ENCODE measurements at places on chromosomes 7 and 10.

GRCh38 chr10:93821051-93821772 is 63.5 kb downstream of the LGI1 start:
- no peak for DNase-seq

GRCh38 chr7:136910771-136911170 is 42.3 kb downstream of the CHRM2 start:
- no peak for DNase-seq

DNA sequence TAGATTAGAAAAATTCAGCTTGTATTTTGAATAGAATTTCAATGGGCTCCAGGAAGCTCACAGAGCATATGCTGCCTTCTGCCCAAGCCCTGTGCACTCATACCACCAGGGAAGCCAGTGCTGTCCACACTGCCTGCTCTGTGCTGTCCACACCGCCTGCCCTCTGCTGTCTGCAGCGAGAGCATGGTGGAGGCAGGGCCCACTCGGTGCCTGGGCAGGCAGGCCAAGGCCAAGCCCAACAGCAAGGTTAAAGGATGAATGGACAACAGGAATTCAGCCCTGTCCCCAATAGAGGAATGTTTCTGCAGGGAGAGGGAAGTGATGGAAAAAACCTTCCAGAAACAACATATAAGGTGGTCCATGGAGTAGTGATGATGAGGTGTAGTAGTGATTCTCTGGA is 146.8 kb downstream of the GFRA1 start:
- DNase-seq, result no peak

DNA sequence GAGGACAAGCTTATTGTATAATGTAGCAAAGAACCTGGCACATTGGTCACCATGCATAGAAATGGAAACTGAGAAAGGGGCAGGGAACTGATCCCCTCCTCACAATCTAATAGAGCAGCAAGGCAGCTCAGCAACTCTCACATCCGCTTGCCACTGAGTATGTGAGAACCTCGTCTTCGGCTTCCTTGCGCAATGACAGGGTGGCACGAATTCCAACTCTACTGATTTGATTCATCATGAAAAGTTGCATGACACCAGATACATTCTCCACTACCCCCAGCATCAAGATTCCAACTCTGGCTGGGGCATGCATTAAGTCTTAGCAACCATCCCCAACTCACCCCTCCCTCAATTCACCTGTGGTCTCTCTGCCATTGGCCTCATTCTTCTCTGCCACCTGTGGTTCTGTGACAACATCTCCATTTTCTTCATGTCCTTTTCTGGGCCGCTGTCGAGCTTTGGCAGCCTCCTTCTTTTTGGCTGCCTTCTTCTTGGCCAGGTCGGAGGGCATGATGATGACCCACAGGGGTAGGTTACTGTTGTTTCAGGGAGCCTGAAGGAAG is 976 bp downstream of the ABCF2 start:
- DNase-seq, result no peak

GRCh38 chr10:14562218-14563075 is 212.2 kb downstream of the FAM107B start:
- DNase-seq, result no peak

DNA sequence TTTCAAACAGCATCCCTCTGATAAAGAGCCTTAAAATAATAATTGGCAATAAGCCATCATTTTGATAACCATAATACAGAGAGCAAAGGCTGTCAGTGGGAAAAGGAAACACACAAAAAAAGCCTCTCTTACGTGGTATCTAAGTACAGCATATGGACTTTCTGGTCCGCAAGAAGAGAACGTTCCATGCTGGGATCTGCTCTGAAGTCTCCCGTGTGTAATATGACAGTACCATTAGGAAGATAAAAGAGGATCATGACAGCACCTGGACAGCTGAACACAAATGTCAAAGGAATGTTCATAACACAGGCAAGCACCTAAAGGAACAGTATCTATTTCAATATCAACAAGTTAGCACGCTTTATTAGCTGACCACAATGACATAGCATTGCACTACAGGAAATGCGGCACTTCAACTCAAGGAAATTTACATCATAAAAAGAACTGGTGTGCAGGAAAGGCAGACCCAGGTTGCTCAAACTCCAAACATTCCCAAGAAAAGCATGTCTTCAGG is 9.9 kb downstream of the DCLRE1A start:
- no peak for DNase-seq

GRCh38 chr7:92432299-92432946 is 14.9 kb upstream of the GATAD1 start:
- no peak for DNase-seq

- DNase-seq, result no peak
Measured at GRCh38 chr10:86411281-86411841, 44.8 kb upstream of the GRID1 start.

- DNase-seq, result no peak
Measured at GRCh38 chr10:122468926-122469781, 7.8 kb downstream of the HTRA1 start.

- DNase-seq, result no peak
Measured at GRCh38 chr10:49107111-49107886, 8.0 kb downstream of the VSTM4 start.

- DNase-seq, result no peak
Measured at GRCh38 chr7:87152897-87153641, 816 bp downstream of the DMTF1 start.

DNA sequence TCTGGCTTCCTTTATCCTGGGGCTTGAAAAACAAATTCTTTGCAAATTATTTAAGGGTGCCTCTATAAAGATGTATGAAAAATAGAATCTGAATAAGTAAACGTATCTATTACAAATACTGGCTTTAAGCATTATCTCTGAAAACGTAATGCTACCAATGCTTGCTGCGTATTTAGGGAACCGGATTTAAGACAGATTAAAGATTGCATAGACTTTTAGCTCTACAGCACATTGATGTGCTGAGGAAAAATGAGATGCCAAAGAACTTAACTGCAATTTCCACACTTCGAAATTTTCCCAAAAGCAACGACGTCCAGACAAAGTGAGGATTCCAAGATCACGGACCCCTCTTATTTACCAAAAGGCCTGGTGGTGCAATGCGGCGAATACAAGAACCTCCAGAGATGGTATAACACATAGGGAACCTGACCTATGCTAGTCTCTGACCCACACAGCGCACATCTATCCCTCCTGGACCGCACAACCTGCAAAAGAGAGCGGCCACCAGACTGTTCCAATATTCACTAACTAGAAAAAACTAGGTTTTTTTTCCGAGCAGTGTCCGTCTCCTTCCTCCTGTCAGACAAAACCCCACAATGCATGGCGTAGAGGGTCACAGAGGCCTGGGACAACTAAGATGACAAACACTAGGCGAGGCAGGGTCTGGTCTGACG is 34.3 kb upstream of the PHF14 start:
- no peak for DNase-seq

- no peak for DNase-seq
Measured at GRCh38 chr7:756928-757560, 30.0 kb upstream of the PRKAR1B start.

- DNase-seq, result no peak
Measured at GRCh38 chr10:111093741-111094380, 17.0 kb downstream of the ADRA2A start.

DNA sequence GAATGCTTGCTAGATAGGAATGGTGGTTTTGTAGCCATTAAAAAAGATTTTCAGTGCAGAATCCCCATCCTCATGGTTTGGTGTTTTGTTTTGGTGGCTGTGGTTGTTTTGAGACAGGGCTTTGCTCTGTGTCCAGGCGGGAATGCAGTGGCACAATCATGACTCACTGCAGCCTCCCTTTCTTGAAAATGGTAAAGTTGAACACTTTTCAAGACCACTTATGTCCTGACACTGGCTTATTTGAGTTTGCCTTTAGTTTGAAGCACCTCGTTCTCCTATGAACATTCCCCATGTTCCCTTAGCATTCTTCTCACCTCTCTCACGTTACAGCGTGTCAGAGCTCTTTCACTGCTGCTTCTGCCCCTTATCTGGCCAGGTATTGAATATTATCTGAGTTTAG is 140.1 kb downstream of the LRRC4 start:
- no peak for DNase-seq

GRCh38 chr10:18683427-18683826 is 24.2 kb downstream of the ARL5B start:
- DNase-seq, result no peak

GRCh38 chr7:49112222-49112621 is 187.9 kb downstream of the CDC14C start:
- DNase-seq, result no peak

Measured in stimulated activated CD4-positive, alpha-beta T cell treated with anti-CD3 and anti-CD28 coated beads, TNF-alpha, amount 100 ng/mL, for 24 hours (primary cell).